Glomerular endothelial cell (primary cell): ENCODE measurements at places on chromosomes 16 and 17. TPM values are rescaled to one million over a fixed set of nuclear protein-coding genes. Genes with fewer than 3 reads are reported as not detected.

The PIK3R5 gene
- not detected in 2 replicates for total RNA-seq

The PIRT gene
- total RNA-seq: not detected in 2 replicates

The GGT6 gene
- not detected in 2 replicates for total RNA-seq

The SEZ6 gene
- not detected in 2 replicates for total RNA-seq

The INCA1 gene
- 0.39 and 0.76 TPM in 2 replicates for total RNA-seq

The SHISA6 gene
- not detected in 2 replicates for total RNA-seq

The MT1A gene
- total RNA-seq: 16.4 TPM in 1 of 2 replicates, not detected in the other

The CCDC92B gene
- not detected in 2 replicates for total RNA-seq

The PRSS36 gene
- total RNA-seq: 0.10 TPM in 1 of 2 replicates, not detected in the other

The NLGN2 gene
- total RNA-seq: 15.7 and 21.7 TPM in 2 replicates

The RBBP6 gene
- 33.5 and 54.5 TPM in 2 replicates for total RNA-seq
